ENCODE measurements at places on chromosomes 7 and 10.

- no peak for DNase-seq
These were observed 64.6 kb downstream of the COL13A1 start for GRCh38 chr10:69866246-69866687.

DNA sequence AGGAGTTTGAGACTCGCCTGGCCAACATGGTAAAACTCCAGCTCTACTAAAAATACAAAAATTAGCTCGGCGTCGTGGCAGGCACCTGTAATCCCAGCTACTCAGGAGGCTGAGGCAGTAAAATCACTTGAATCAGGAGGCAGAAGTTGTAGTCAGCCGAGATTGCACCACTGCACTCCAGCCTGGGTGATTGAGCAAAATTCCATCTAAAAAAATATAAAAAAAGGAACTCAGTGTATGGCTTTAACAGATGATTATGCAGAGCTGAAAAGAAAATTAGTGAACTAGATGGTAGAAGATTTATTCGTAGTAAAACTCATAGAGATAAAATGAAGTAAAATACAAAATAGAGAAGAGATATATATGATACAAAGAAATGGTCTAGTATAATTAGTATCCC lies 12.6 kb upstream of the CNOT4 start:
- no peak for DNase-seq

GRCh38 chr10:119980956-119981750 lies 88.6 kb downstream of the SEC23IP start:
- no peak for DNase-seq

DNA sequence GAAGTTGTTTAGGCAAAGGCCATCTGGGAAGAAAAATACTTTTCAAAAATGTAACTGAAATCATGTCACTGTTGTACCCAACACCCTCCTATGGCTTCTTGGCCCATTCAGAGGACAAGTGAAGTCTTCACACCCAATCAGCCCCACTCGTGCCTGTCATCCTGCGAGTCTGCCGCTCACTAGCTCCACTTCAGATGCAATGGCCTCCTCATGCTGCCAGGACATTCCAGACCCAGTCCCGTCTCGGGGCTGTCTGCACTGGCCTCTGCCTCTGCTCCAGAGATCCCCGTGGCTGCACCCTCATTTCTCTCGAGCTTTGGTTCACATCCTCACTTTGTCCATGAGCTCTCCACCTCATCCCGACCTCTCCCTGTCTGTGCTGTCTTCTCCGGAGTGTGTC lies 227.1 kb downstream of the KCNMA1 start:
- no peak for DNase-seq

DNA sequence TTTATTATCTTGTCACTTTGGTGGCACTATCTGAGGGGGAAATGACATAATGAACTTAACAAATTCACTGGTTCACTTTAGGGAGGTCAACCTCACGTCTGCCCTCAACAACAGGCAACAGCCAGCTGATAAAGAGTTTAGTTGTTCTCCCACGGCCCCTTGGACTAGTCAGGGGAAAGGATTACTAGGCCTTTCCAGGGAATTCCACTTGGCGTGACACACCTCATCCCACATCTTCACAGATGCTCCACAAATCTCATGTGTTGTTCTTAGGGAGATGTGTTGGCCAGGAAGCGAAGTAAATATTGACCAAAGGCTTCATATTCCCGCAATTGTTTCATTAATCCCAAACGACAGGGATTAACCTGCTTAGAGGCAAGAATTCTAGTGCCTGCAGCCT lies 183.5 kb upstream of the CDCA7L start:
- no peak for DNase-seq

DNA sequence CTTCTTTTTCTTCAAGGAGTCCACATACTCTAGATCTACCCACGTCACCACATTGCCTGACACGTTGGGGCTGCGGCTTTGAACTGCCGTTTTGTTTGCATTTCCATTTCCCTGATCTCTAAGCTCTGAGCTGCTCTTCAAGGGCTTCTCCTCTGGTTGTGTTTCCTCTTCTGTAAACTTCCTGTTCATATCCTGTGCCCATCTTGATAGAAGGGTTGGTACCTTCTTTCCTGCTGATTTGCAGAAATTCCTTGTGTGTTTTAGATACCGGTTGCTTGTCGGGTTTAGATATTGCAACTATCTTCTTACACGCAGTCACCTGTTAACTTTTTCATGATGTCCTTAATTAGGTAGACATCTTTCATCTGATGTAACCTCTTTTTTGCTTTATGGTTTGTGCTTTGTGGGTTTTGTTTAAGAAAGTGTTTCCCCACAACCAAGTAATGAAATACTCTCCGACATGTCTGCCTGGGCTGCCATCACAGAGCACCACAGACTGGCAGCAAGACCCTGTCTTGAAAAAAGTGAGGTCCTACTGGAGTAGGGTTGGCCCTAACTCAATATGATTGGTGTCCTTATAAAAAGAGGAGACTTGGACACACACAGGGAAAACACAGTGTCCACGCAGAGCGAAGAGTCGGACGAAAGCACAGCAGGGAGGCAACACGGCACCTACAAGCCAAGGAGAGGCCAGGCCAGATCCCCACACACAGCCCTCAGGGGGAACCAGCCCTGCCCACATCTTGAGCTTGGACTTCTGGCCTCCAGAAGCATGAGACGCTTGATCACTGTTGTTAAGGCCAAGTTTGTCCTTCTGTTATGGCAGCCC lies 99.1 kb upstream of the PDGFA start:
- peak; percentile 85 for DNase-seq

GRCh38 chr7:104818961-104819880 lies 194.8 kb upstream of the KMT2E start:
- DNase-seq, result no peak

GRCh38 chr7:151085691-151086620 lies at the start of gene AGAP3:
Gene AGAP3, plus strand, starts transcription at chr7:151086475. Its CDS starts 267 bp downstream, at chr7:151086742.
- peak; percentile 59 for DNase-seq

DNA sequence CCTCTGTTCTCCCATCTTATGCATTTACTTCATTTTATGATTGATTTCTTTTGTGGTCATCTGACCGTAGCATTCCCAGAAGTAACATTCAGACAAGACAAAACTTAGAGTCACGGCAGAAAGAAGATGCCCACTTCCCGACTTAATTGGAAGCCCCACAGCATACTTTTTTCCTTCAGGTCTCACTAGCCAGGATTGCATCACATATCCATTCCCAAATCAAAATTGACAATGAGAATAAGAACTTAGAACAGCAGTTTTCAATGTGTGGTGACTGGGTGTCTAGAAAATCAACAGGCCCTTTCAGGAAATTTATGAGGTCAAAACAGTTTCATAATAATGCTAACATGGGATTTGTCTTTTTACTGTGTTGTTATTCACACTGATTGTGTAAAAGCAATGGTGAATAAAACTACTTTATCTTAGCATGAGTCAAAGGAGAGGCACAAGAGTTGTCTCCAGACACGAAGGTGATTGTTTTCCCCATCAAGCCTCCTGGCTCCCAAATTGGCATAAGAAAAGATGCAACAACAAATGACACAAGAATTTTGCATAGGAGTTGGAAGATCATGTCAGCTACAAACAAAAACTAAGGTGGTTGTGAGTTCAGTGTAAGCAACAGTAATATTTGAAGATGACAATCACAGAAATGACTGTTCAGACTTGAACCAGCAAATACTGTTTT lies 493.9 kb downstream of the HTR7 start:
- DNase-seq, result no peak
